ENCODE measurements at places on chromosomes 1 and 21.

- no peaks in the 10 kb centered on the region for H3K27me3 ChIP-seq
- peaks cover 4% of the 10 kb centered on the region for H3K4me1 ChIP-seq
- H3K4me3 ChIP-seq, result no peak overlapping the region
- H3K36me3 ChIP-seq, result peaks cover 4% of the 10 kb centered on the region
These were observed 76.3 kb downstream of the ADARB1 start for GRCh38 chr21:45150638-45151131.

DNA sequence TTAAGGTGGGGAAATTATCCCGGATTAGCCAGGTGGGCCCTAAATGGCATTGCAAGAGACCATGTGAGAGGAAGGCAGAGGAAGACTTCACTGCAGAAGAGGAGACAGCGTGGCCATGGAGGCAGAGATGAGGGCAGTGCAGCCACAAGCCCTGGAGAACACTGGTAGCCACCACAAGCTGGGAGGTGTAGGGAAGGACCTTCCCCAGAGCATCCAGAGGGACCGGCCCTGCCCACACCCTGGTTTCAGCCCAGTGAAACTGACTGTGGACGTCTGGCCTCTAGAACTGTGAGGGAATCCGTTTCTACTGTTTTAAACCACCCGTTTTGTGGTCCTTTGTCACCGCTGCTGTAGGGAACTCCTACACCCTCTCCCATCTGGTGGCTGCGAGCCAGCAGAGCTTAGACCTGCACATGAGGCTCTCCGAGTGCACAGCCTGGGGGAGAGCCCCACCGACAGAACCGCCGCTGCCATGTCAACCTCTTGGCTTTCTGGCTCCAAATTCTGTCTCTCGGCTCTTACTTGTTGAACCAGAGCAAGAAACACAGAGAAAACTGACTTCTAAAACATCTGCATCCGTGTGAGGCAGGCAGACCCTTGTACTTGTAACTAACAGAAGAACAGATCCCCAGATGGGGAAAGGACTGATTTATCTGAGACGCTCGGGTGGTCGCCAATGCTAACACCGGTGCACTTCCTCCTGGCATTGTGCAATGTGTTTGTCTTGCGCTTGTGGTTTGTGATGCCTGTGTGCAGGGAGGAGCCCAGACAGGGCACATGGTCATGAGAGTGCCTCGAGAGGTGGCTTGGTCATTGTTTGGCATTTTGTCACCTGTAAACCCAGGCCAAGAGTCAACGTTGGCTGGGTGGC is 90.8 kb upstream of the TMPRSS2 start:
- DNase-seq, result no peak
- no peaks in the 10 kb centered on the region for H3K27me3 ChIP-seq
- H3K27ac ChIP-seq, result no peak overlapping the region
- H3K36me3 ChIP-seq, result no peaks in the 10 kb centered on the region

GRCh38 chr1:30378991-30379581 is 344.3 kb downstream of the MATN1 start:
- H3K27me3 ChIP-seq, result no peaks in the 10 kb centered on the region
- peak; percentile 54 for DNase-seq
- no peak overlapping the region for H3K4me3 ChIP-seq
- no peaks in the 10 kb centered on the region for H3K36me3 ChIP-seq
- no peak overlapping the region for H3K27ac ChIP-seq

- no peak for DNase-seq
- peaks cover 4% of the 10 kb centered on the region for H3K4me1 ChIP-seq
- H3K36me3 ChIP-seq, result no peaks in the 10 kb centered on the region
- no peak overlapping the region for H3K4me3 ChIP-seq
These were observed 226.7 kb downstream of the SLC45A1 start for GRCh38 chr1:8544644-8545043.

DNA sequence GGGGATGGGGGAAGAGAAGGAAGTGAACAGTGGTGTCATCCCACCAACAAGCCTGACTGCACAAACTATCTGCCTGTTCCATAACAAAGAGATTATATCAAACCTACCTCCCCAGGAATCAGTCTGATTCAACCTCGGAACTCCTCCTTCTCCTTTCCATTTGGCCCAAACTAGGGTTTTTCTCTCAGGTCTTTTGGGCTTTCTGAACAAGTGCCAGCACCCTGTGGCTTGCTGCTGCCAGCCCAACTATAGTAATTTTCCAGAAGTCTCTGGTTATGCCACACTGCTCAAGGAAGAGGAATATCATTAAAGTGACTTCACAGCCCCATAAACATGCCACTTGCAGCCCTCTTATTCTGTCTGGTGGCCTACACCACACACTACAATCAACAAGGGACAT is 70.5 kb downstream of the RGS7 start:
- DNase-seq, result no peak
- no peaks in the 10 kb centered on the region for H3K4me1 ChIP-seq
- H3K27me3 ChIP-seq, result no peaks in the 10 kb centered on the region
- H3K36me3 ChIP-seq, result no peaks in the 10 kb centered on the region
- H3K27ac ChIP-seq, result no peak overlapping the region

DNA sequence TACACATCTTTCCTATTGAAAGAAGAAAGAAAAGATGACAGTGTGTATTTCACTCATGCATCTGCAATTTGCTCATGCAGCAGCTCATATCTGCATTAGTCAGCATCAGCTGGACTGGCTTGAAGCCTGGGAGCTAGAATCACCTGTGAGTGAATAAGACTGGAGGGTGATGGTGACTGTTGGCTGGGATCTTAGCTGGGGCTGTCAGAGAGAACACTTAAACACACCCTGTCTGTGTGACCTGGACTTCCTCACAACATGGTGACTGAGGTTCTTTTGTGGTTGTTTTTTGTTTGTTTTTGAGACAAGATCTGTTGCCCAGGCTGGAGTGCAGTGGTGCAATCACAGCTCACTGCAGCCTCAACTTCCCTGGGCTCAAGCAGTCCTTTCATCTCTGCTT is 24.9 kb downstream of the KLHDC7A start:
- H3K4me1 ChIP-seq, result no peaks in the 10 kb centered on the region
- no peak overlapping the region for H3K27ac ChIP-seq
- no peaks in the 10 kb centered on the region for H3K36me3 ChIP-seq
- no peak overlapping the region for H3K4me3 ChIP-seq

GRCh38 chr1:187491082-187491720 is 662.5 kb downstream of the PLA2G4A start:
- H3K4me3 ChIP-seq, result no peak overlapping the region
- H3K27ac ChIP-seq, result no peak overlapping the region
- no peak for DNase-seq

Measured in ascending aorta (tissue), 2 donors.